Left cardiac atrium (tissue), 4 donors: ENCODE measurements at places on chromosomes 16 and 17. TPM values are rescaled to one million over a fixed set of nuclear protein-coding genes. Genes with fewer than 3 reads are reported as not detected.

- DNase-seq = peak; percentile 67
Observed at GRCh38 chr16:8931859-8932258, 31.8 kb downstream of the USP7 start.

DNA sequence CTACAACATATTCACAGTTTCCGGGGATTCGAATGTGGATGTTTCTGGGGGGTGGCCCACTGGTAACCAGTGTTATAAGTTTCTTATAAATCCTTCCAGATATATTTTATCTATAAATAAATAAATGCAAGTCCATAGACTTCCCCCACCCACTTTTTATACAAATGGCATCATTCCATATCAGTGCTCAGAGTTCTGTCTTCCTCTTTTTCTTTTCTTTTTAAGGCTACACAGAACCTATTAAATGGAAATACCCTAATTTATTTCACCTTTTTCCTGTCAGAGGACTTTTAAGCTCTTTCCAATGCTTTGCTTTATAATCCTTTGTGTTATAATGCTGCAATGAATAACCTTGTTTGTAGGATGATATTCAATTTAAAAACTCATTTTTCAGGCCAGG is 3.8 kb downstream of the LGALS9 start:
- DNase-seq = no peak

DNA sequence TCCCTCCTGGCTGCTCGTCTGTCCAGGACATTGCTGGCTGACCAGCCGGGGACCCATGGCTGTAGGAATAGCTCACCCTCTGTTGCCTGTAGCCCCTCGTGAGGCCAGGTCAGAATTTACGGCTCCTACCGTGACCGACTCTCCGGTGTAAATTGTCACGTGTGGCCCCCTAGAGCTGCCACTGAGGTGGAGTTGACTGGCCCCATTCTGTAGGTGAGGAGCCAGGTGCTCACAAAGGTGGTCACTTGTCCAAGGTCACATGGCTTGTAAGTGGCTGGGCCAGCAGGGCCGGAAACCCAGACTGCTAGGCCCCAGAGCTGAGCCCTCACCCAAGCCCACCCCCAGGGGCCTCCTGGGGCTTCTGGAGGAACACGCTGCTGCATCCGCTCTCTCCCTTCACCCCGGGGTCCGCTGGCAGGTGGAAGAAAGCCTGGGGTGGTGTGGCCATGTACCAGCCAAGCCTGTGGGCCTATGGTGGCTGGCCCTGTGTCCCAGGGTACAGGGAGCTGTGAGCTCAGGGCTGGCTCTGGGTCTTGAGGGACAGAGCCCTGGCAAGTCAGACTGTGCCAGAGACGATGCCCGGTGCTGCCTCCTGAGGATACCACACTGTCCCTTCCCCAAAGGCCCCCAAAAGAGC is 120.7 kb downstream of the RAB11FIP4 start:
- no peak for DNase-seq

PDIA2 gene
- total RNA-seq = 3.6 TPM

- DNase-seq = no peak
Observed at GRCh38 chr16:50261160-50261706, 5.1 kb upstream of the ADCY7 start.

TPSAB1 gene
- total RNA-seq = 17.3 TPM

GRCh38 chr16:30724641-30725417 is 23.4 kb upstream of the PHKG2 start:
- peak; percentile 37 for DNase-seq

GRCh38 chr16:62549875-62550274 is 513.6 kb upstream of the CDH8 start:
- no peak for DNase-seq

- no peak for DNase-seq
Observed at GRCh38 chr16:58481931-58482330, 18.0 kb upstream of the NDRG4 start.

GRCh38 chr16:89982318-89982717 is 33.8 kb downstream of the DEF8 start:
- DNase-seq = no peak

- DNase-seq = no peak
Observed at GRCh38 chr16:21242756-21243155, 9.3 kb downstream of the ANKS4B start.

FAM171A2 gene
- 1.2 TPM for total RNA-seq

DNA sequence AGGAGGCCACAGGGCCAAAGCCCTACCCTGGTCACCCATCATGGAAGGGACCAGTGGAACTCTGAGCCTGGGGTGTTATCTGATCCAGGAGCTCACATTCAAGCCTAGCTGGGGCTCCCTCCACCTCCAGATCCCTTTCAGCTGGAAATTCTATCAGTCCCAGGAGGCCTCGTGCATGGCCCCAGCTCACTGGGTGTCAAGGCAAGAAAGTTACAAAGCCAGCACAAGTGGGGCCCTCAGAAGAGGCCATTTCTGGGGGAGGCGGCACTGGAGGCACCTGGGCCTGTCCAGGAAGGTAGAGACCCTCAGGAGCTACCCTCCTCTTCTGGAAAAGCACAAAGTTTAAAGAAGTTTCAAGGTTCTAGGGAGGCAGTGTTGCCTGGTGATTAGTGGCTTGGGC is 4.8 kb downstream of the CA7 start:
- DNase-seq = no peak

DNA sequence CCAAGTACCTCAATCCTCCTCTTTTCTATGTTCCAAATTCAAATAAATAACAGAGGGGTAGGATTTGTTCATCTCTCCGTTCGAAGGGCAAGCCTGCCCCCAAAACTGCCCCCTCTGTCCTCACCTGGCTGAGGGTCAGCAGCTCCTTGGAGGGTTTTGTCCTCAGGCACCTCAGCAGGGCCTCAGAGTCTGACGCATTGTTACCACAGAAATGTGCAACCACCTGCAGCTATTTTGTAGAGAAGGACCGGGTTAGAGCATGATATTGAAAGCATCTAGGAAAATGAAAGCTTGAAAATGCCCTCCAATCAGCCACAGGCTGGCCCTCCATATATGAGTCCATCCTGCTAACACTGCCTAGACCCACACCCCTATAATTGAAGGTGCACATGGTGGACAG is 13.9 kb downstream of the CES5A start:
- no peak for DNase-seq

GRCh38 chr16:69404275-69404805 is 18.5 kb upstream of the TERF2 start:
- DNase-seq = no peak

SAT2 gene
- 84.1 TPM for total RNA-seq

TBX2 gene
- 12.1 TPM for total RNA-seq

DNA sequence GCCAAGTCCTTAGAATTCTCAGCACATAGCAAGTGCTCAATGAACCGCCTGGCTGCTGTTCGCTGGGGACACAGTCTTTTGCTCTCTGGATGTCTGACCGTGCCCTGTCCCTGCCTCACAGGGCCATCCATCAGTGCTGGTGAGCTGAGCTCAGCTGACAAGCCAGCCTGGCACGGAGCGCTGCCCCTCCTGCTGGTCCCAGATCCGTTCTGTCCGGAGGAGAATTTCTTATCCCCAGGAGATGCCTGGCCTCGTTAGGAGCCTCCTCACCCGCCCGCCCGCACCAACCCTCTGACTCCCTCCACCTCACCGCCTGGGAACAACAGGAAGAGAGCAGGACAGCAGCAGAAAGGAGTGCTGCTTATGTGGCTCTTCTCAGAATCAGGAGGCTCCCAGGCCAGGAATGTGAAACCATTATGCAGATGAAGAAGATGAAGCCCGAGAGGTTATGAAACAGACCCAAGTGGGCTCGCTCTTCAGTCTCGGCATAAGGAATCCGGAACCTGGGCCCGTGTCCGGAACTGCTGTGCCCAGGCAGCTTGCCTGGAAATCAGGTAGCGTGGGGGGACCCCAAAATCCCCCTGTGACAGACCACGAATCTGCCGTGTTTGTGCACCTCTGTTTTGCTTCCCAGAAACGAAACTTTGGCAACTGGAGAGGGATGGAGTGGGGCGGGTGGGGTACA is 28.8 kb upstream of the RMI2 start:
- DNase-seq = no peak

DNA sequence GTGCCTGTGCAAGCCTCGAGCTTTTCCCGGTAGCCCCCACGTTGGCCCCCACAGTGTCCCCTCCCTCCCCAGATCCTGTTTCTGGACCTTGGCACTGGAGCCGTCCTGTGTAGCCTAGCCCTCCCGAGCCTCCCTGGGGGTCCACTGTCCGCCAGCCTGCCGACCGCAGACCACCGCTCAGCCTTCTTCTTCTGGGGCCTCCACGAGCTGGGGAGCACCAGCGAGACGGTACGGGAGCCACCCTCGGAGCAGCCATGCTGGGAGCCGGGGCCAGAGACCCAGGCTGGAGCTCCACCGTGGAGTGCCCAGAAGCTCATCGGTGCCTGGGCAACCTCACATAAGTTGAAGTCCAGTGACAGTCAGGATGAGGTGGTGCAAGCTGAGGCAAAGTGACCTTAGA is 11.8 kb downstream of the RGS11 start:
- DNase-seq = no peak

DNA sequence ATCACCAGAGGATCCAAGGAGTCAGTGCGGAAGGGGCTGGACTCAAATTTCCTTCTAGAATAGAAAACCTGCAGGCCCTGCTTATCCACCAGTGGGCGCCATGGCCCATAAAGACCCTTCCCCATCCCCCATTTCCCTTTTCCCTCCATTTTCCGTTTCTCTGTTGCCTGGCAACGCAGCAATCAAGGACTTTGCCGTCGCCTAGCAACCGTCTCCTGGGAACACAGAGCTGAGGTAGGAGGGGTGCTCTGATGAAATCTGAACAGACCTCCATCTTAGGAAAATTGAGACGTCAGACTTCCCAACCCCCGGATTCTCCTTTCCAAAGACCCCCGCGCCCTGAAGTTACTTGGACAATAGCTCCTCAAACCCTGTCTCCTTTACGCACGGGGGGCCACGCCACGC is 5.7 kb downstream of the DLG4 start:
- peak; percentile 81 for DNase-seq

HID1 gene
- total RNA-seq = 8.2 TPM

DNA sequence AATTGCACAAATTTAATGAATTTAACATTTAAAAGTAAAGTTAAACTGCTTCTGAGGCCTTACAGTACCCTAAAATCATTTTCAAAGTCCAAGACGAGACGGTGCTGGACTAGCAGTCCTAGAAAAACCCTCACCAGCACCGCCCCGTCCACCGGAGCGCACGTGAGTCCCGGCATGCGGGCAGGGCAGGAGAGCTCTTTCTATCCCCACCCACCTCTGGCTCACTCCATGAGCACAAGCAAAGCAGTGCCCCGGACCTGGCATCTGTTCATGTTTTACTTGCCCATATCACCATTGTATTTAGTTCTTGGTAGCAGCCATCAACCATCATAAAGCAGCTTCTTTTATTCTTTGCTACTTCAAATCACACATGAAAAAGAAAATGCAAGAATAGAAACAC is 41.7 kb downstream of the ANKRD11 start:
- DNase-seq = peak; percentile 37

- DNase-seq = no peak
Observed at GRCh38 chr17:2107506-2107905, 52.6 kb downstream of the HIC1 start.

DNA sequence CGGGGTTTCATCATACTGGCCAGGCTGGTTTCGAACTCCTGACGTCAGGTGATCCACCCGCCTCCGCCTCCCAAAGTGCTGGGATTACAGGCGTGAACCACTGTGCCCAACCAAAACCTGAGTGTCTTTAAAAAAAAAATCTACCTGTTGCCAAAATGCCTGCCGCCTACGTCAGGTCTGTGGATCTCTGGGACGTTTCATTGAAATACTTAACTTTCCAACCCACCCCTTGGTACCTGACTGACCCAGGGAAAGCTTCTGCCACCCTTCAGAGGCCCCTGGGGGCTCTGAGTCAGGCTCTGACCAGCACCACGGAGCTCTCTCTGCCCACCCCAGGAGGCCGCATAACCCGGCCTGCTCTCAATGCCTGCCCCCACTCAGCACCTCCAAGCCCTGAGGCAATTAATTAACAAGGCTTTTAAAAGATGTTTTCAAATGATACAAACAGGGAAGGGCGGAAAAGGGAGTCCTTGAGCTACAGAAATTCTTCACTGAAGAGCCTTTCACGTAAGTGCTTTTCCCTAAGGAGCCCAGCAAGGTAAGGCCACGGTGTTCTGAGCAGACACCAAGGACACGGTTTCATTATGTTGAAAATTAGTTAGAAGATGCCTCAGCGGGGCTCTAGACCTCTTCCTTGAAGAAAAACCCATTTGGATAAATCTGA is 29.3 kb upstream of the GSG1L start:
- no peak for DNase-seq

DNA sequence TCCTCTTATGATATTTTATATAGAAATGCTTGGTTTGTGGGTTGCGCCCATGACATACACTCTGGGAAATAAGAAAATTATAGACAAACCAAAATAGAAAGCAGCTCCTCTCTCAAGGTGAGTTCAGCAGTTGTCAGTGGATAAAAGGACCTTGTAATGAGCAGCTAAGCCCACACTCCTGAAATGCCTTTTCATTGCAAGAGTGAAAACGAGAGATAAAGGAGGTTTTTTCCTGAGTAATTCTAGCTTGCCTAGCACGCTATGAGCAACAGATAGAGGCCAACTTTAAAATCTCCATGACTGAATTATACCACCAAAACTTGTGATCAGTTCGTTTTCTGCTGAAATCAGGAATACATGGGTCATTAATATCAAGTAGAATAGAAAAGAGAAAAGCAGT is 261.8 kb upstream of the CACNG5 start:
- DNase-seq = no peak

GPR139 gene
- not detected for total RNA-seq

MAPT gene
- total RNA-seq = 24.0 TPM

TEKT5 gene
- 0.52 TPM for total RNA-seq

GRCh38 chr16:10966129-10966528 is 21.8 kb downstream of the CLEC16A start:
- DNase-seq = no peak

GRCh38 chr16:79463841-79464240 is 136.7 kb downstream of the MAF start:
- no peak for DNase-seq

DNA sequence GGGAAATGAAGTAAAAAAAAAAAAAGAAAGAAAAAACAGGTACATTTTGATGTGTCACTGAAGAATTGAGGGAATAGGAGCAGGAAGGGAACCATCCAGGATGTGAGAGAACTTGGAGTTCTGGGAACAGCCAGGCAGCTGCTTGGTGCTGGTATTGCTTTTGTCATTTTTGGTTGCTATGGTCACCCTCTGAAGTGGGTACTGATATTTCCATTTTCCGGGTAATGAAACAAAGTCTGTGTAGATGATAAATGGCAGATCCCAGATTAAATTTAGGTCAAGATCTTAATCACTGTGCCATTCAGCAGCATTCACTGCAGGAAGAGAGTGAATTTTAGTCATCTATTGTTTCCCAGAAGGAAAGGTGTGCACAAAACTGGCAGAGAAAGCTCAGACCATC is 93.6 kb downstream of the ABCA8 start:
- DNase-seq = no peak

- no peak for DNase-seq
Observed at GRCh38 chr16:65618333-65618732, 496.5 kb upstream of the CDH11 start.

GRCh38 chr17:67289181-67289876 is 44.3 kb upstream of the HELZ start:
- peak; percentile 87 for DNase-seq

G6PC3 gene
- total RNA-seq = 44.4 TPM

GRCh38 chr16:86200722-86201121 is 301.8 kb downstream of the IRF8 start:
- DNase-seq = no peak

- peak; percentile 44 for DNase-seq
Observed at GRCh38 chr17:75516619-75517296, 430 bp downstream of the TSEN54 start.
